Osteoblast (primary cell): ENCODE measurements at places on chromosomes 4 and X. TPM values are rescaled to one million over a fixed set of nuclear protein-coding genes. Genes with fewer than 3 reads are reported as not detected.

GRCh38 chr4:3573131-3573530 lies 40.9 kb upstream of the LRPAP1 start:
- DNase-seq = peak; percentile 30

DNA sequence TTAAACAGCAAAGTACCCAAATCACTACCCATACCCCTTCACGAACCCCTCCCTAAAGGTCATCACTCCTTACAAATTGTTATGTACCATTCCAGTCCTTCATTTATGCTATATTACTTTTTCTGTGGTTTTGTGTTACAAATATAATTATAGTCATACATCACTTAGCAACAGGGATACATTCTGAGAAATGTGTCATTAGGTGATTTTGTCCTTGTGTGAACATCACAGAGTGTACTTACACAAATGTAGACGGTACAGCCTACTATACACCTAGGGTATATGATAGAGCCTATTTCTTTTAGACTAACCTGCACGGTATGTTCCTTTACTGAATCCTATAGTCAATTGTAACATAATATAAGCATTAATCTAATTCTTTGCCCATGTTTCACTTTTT lies 61.9 kb downstream of the ASB9 start:
- no peak for DNase-seq

Gene GRID2
- total RNA-seq = not detected in 2 replicates

DNA sequence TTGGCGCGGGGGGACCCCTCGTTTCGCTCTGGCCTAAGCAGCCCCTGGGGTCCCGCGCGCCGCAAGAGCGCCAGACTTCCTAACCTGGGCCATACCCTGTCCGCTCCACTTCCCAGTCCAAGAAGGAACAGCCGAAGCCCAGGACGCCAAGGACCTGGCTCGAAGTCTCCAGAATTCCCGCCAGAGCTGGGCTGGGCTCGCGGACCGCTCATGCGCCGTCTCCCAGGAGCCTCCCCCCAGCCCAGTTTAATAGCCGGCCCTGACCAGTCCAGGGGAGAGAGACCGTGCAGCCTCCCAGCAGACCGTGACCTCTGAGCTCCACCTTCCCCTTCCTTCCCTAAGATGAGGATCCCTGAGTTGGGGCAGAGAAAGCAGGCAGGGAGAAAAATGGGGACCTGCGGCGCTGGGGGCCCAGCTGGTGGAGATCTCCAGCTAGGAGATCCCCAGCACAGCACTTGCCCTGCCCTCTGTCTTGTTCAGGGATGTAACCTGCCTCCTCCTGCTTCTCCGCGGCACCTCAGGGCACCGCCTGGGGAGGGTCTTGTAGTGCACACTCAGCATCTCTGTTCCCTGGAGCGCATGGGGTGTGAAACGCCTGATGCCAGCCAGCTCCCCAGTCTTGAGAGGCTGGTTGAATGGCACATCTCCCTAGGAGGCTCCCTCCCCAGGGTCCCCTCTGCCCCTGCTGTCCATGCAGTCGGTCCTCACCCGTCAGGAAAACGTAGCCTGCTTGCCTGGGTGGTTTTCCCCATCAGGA lies 1.2 kb upstream of the LETM1 start:
- DNase-seq = peak; percentile 93

- no peak for DNase-seq
Observed at GRCh38 chr4:14829795-14830194, 172.5 kb upstream of the CPEB2 start.

DNA sequence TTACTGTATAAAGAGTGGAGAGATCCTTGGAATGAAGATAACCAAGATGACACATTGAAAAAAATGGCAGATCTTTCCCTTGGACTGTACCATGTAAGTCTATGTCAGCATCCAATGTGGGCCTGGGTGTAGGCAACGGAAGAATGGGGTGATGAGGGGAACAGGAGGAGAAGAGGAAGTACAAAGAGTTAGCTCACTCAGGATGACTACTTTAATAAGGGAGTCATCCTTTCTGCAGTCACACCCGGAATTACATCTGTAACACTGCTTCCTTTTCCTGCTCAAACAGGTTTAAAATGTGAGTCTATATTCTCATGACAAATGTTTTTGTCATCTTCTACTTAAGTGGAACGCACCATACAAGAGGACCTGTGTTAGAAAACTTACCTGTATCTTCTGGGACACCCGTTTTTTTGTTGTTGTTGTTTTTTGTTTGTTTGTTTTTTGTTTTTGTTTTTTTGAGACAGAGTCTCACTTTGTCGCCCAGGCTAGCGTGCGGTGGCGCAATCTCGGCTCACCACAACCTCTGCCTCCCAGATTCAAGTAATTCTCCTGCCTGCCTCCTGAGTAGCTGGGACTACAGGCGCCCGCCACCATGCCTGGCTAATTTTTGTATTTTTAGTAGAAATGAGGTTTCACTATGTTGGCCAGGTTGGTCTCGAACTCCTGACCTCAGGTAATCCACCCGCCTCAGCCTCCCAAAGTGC lies 18.0 kb downstream of the HPSE start:
- no peak for DNase-seq

Gene CXCL13
- not detected in 2 replicates for total RNA-seq

GRCh38 chrX:9403374-9403773 lies 61.5 kb upstream of the TBL1X start:
- no peak for DNase-seq

DNA sequence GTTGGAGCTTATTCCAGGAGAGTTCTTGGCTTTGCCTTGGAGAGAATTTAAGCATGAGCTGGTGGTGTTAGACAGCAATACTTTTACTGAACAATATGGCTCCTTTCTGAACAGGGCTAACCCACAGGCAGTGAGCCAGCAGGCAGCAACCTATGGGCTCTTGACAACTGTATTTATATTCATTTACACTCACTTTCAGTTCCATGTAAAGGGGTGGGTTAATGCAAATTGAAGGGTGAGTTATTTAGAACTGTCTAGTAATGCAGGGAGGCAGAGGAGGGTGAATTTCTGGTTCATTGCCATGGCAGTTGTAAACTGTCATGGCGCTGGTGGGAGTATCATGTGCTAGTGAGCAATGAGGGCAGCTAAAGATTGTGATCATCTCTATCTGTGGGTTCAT lies 15.7 kb downstream of the FOXR2 start:
- DNase-seq = no peak
